ENCODE measurements at places on chromosomes 4 and X. TPM values are rescaled to one million over a fixed set of nuclear protein-coding genes. Genes with fewer than 3 reads are reported as not detected.

The LGI2 gene
- not detected for total RNA-seq

The MAP9 gene
- total RNA-seq: 11.0 TPM

The AMBN gene
- not detected for total RNA-seq

The MAEA gene
- total RNA-seq: 79.4 TPM

The IQCM gene
- total RNA-seq: not detected

The AMER1 gene
- total RNA-seq: 5.8 TPM

Data from PC-9 (cell line).